ENCODE measurements at places on chromosomes 12 and 14.

GRCh38 chr12:60176891-60177290, 581.1 kb downstream of the SLC16A7 start:
- H3K27ac ChIP-seq, result no peak overlapping the region
- DNase-seq, result no peak
- no peaks in the 10 kb centered on the region for H3K36me3 ChIP-seq
- H3K4me1 ChIP-seq, result no peaks in the 10 kb centered on the region

DNA sequence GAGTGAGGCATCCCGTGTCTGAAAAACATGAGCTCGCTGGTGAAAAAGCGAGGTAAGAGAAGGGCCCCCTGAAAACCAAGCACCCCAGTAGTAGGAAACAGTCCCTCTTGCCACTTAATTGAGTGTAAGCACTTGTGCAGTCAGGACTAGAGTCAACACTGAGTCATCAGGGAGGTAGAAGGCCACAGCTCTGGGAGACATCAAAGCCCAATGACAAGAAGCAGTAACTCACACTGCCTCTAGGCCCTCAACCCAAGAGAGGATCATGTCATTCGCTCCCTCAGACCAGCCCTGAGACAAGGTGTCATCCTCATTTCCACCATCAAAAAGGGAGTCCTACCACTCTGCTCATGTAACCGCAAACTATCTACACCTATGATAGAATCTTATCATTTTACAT, 17.8 kb downstream of the POMT2 start:
- no peaks in the 10 kb centered on the region for H3K36me3 ChIP-seq
- H3K27ac ChIP-seq, result no peak overlapping the region
- DNase-seq, result peak; percentile 44
- no peak overlapping the region for H3K4me3 ChIP-seq
- no peaks in the 10 kb centered on the region for H3K27me3 ChIP-seq
- H3K4me1 ChIP-seq, result peaks cover 15% of the 10 kb centered on the region

- no peak overlapping the region for H3K4me3 ChIP-seq
- H3K27ac ChIP-seq, result no peak overlapping the region
- no peaks in the 10 kb centered on the region for H3K36me3 ChIP-seq
- peaks cover 16% of the 10 kb centered on the region for H3K27me3 ChIP-seq
These were observed 29.5 kb downstream of the ABHD12B start for GRCh38 chr14:50901361-50901760.

DNA sequence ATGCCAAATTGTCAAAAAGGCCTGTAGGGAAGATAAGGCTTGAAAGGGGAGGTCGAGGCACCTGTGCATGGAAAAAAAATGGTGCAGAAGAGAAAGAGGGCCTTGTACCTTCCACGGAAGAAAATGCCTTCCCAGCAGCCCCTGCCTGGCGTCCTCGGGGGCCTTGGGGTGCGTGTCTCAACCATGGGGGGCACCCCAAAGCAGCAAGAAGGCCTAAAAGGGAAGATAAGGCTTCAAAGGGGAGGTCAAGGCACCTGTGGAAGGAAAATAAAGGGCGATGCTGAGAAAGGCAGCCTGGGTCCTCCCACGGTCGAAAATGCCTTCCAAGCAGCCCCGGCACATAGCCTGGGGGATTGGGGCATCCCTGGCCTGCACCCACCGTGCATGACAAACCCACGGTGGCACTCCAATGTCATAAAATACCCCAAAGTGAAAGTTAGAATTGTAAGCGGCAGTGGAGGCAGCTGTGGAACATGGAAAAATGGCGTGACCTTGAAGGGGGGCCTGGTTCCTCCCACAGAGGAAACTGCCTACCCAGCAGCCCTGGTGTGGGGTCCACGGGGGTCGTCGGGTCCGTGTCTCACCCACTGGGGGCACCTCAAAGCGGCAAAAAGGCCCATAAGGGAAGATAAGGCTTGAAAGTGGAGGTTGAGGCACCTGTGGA, 275.0 kb downstream of the ALG10 start:
- H3K27me3 ChIP-seq, result no peaks in the 10 kb centered on the region
- H3K36me3 ChIP-seq, result peaks cover 2% of the 10 kb centered on the region
- H3K27ac ChIP-seq, result no peak overlapping the region
- no peaks in the 10 kb centered on the region for H3K4me1 ChIP-seq

DNA sequence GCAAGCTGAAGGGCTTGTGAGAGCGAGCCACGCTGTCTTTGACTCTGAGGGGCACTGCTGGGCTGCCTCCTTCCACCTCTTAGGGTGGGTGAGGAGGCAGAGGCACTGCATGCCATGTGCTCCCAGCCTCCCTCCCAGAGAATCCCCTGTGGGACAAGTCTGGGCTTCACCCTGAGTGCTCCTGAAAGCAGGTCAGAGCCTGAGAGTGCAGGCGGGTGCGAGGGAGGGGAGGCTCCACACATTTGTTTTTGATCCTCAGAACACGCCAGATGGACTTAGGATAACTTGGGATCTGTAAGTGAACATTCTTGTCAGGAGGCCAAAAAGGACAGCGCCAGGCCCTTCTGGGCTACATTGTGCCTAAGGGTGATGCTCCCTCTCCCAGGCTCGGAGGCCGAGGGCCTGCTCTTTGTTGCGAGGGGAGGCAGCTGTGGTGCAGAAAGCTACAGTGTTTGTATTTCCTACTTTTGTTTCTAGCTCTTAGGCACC, 155.4 kb downstream of the TMX1 start:
- H3K27ac ChIP-seq, result no peak overlapping the region
- no peaks in the 10 kb centered on the region for H3K36me3 ChIP-seq
- peaks cover 8% of the 10 kb centered on the region for H3K27me3 ChIP-seq
- DNase-seq, result no peak

GRCh38 chr12:10826258-10826657, at the start of gene TAS2R10:
Gene TAS2R10 (minus strand): TSS chr12:10826358. CDS start chr12:10826269, 89 bp downstream.
- peaks cover 1% of the 10 kb centered on the region for H3K36me3 ChIP-seq
- DNase-seq, result no peak
- no peaks in the 10 kb centered on the region for H3K4me1 ChIP-seq
- H3K4me3 ChIP-seq, result no peak within 1 kb of the TSS
- no peaks in the 10 kb centered on the region for H3K27me3 ChIP-seq
- H3K27ac ChIP-seq, result no peak within 1 kb of the TSS

DNA sequence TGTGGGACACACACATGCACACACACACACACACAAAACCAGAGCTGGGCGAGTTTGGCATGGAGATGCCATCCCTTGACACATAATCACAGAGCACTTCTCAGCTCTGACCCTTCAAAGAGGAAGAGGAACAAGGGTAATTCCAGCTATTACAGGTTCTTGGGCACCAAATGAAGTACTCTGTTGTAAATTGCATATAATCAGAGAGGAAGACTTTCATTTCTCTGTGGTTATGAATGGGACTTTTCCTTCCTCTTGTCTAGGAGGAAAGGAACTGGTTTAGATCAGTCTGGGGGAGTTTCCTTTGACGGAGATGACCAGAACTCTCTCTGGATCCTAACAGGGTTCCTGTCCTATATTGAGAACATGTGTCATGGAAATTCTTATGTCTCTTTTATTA, 26.4 kb upstream of the FGF6 start:
- no peak overlapping the region for H3K27ac ChIP-seq
- no peaks in the 10 kb centered on the region for H3K36me3 ChIP-seq
- peaks cover 39% of the 10 kb centered on the region for H3K27me3 ChIP-seq

- no peak overlapping the region for H3K4me3 ChIP-seq
- no peaks in the 10 kb centered on the region for H3K27me3 ChIP-seq
- H3K36me3 ChIP-seq, result no peaks in the 10 kb centered on the region
- DNase-seq, result no peak
These were observed 525.2 kb downstream of the GLT1D1 start for GRCh38 chr12:129378496-129378895.

DNA sequence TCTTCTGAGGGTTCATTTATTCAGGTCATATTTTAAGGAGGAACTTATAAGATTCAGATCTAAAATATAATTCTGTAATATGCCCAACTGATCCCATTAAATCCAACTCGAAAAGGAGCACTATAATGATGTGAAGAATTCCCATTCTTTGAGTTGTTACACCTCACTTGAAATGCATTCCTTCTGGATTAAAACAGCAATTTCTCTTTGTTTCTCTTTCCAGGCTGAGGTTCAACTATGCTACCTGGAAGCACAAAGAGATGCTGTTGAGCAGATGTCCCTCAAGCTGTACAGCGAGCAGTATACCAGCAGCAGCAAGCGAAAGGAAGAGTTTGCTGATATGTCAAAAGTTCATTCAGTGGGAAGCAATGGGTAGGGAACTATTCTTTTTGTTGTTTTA, 260.6 kb upstream of the NPAS3 start:
- H3K4me1 ChIP-seq, result no peaks in the 10 kb centered on the region
- no peak overlapping the region for H3K4me3 ChIP-seq

GRCh38 chr12:6263931-6264330, 46.6 kb upstream of the PLEKHG6 start:
- peaks cover 7% of the 10 kb centered on the region for H3K27me3 ChIP-seq
- H3K36me3 ChIP-seq, result no peaks in the 10 kb centered on the region
- no peak for DNase-seq
- H3K27ac ChIP-seq, result no peak overlapping the region

GRCh38 chr14:93023802-93024434, 91.8 kb downstream of the ITPK1 start:
- H3K36me3 ChIP-seq, result peaks cover 16% of the 10 kb centered on the region
- no peak for DNase-seq
- no peaks in the 10 kb centered on the region for H3K27me3 ChIP-seq
- no peak overlapping the region for H3K4me3 ChIP-seq
- H3K4me1 ChIP-seq, result peaks cover 41% of the 10 kb centered on the region

GRCh38 chr12:26843311-26843710, 10.3 kb upstream of the ITPR2 start:
- H3K27me3 ChIP-seq, result peaks cover 10% of the 10 kb centered on the region
- no peaks in the 10 kb centered on the region for H3K36me3 ChIP-seq
- H3K4me3 ChIP-seq, result no peak overlapping the region
- no peak for DNase-seq
- H3K4me1 ChIP-seq, result peaks cover 8% of the 10 kb centered on the region
- H3K27ac ChIP-seq, result no peak overlapping the region

DNA sequence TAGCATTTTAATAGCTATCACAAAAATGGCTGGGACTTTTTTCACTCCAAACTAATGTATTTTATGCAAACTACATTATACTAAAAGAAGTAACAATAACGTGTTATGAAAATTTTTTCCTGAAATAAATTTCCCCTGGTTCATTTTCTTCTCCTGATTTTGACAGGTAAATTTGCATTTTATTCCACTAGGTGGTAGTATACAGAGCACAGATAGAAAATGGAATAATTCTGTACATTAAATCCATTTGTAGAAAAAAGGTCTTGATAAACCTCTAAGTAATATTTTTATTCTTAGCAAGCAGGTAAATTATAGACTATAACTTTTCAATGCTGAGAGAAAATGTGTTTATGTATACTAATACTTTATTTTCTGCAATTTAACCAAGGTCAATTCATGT, 96.5 kb downstream of the BCAT1 start:
- no peak overlapping the region for H3K27ac ChIP-seq
- no peaks in the 10 kb centered on the region for H3K36me3 ChIP-seq
- no peak overlapping the region for H3K4me3 ChIP-seq
- DNase-seq, result no peak
- H3K4me1 ChIP-seq, result no peaks in the 10 kb centered on the region

DNA sequence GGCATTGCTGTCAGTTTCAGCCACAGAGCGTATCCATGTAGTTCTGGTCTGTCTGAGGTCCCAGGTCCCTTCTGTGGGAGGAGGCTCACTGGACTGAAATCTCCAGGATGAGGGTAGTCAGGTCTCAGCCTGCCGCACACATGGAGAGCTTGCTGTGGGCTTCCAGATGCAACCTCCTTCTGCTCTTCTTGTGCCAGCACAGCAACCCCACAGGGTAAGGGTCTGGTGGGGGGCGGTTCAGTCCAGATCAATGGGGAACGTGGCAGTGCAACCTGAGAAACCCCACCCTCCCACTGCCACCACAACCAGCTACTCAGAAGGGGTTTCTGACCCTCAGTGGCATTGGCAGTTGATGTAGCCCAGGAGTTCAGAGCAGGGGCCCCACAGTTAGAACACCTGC, 61.2 kb downstream of the BEGAIN start:
- H3K27me3 ChIP-seq, result no peaks in the 10 kb centered on the region
- H3K4me1 ChIP-seq, result no peaks in the 10 kb centered on the region
- H3K4me3 ChIP-seq, result no peak overlapping the region
- DNase-seq, result no peak
- no peaks in the 10 kb centered on the region for H3K36me3 ChIP-seq
- H3K27ac ChIP-seq, result no peak overlapping the region

DNA sequence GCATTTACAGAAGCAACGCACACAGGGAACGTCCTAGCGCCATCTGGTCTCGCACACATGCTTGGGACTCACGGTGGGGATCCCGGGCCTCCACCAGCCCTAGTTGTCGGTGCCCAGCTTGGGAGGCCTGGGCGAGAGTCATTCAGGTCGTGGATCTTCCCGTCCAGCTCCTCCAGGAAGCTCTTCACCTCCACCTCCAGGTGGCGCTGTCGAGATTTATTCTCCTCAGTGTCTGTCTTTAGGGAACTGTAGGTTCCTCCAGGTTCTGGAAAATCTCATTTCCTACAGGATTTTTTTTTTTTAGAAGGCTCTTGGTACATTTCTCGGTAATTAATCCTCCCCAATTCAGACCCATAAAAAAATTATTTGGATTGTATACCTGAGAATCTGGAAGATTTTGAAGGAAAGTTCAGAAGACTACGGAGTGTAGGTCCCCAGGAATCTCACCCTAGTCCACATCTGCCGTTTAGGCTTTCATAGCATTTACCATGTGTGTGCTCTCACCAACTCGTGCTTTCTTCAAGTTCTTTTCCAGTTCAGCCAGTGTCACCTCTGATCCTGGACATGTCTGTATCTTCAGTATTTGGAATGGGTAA, 910.0 kb downstream of the TMEM121 start:
- H3K36me3 ChIP-seq, result no peaks in the 10 kb centered on the region
- no peak overlapping the region for H3K27ac ChIP-seq
- no peak overlapping the region for H3K4me3 ChIP-seq
- DNase-seq, result no peak
- no peaks in the 10 kb centered on the region for H3K4me1 ChIP-seq
- H3K27me3 ChIP-seq, result no peaks in the 10 kb centered on the region

GRCh38 chr12:118328486-118329330, 44.0 kb downstream of the TAOK3 start:
- peaks cover 27% of the 10 kb centered on the region for H3K36me3 ChIP-seq
- peaks cover 9% of the 10 kb centered on the region for H3K4me1 ChIP-seq
- H3K4me3 ChIP-seq, result no peak overlapping the region
- DNase-seq, result no peak

GRCh38 chr12:103268831-103269514, 226.8 kb downstream of the C12orf42 start:
- no peaks in the 10 kb centered on the region for H3K36me3 ChIP-seq
- peaks cover 14% of the 10 kb centered on the region for H3K4me1 ChIP-seq
- H3K4me3 ChIP-seq, result no peak overlapping the region

GRCh38 chr12:59055204-59055860, 135.0 kb upstream of the LRIG3 start:
- H3K27ac ChIP-seq, result no peak overlapping the region
- no peaks in the 10 kb centered on the region for H3K4me1 ChIP-seq
- no peak overlapping the region for H3K4me3 ChIP-seq
- H3K36me3 ChIP-seq, result no peaks in the 10 kb centered on the region

DNA sequence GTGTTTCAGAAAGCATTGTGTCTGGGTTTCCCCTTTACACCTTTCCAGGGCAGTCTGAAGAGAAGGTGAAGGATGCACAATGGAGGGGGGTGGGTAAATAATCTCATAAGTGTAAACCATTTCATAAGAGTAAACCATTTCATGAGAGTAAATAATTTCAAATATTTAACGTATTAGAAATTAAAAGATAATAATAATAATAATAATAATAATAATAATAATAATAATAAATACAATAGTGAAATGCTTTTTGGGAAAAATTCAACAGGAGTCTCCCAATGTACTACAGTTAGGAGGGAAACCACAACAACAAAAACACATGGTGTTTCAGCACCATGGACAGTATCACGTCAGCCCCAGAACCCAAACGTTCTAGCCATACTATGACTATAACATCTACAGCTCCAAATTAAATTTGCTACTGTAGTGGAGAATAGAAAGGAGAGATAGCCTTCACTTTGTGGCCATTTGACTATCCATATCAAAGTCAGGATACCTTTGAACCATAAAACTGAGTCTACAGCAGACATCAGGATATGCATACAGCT, 691.8 kb downstream of the BCL11B start:
- no peak overlapping the region for H3K4me3 ChIP-seq
- DNase-seq, result peak; percentile 51
- H3K4me1 ChIP-seq, result no peaks in the 10 kb centered on the region
- no peak overlapping the region for H3K27ac ChIP-seq

Data from activated CD8-positive, alpha-beta T cell treated with anti-CD3 and anti-CD28 coated beads, Interleukin-2, amount 10 ng/mL, durations not matched to agents 7 days and 5 days (primary cell).